Aorta (tissue), 5 donors: ENCODE measurements at places on chromosomes 4 and X. TPM values are rescaled to one million over a fixed set of nuclear protein-coding genes. Genes with fewer than 3 reads are reported as not detected.

Gene CLCN4
- 8.6 TPM for total RNA-seq

Gene TIMP1
- 1,710 TPM for total RNA-seq

- DNase-seq = no peak
These were observed 173.5 kb upstream of the C1QTNF7 start for GRCh38 chr4:15254236-15254880.

GRCh38 chrX:132270699-132271098 is 51.5 kb upstream of the RAP2C start:
- DNase-seq = no peak

GRCh38 chrX:118727686-118728339 is 407 bp downstream of the IL13RA1 start:
- peak; percentile 87 for DNase-seq

GRCh38 chr4:166741742-166742141 is 492.6 kb downstream of the SPOCK3 start:
- DNase-seq = no peak

DNA sequence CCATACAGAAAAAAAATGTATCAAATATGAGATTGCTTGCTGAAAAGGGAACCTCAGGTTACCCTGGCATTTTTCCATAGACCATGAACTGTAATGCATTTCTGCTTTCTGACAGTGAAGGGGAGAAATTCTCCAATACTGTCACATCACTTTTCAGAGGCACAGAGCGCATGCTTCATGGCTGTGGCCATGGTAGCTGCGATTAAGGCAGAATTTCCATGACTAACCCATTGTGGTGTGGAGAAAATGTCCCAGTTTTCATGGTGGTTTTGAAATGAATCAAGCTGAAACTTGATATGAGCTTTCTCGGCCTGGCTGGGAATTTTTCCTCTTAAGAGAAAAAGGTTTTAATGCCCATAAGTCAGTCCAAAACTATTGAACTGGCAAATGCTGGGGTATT is 39.5 kb upstream of the MAP3K15 start:
- DNase-seq = no peak

- no peak for DNase-seq
These were observed 341.0 kb downstream of the ARHGAP24 start for GRCh38 chr4:85815796-85816459.

- DNase-seq = no peak
These were observed 60.4 kb downstream of the PDK3 start for GRCh38 chrX:24525455-24525854.

GRCh38 chrX:47198026-47198686 is 4.5 kb downstream of the UBA1 start:
- DNase-seq = no peak

Gene MAGEA12
- total RNA-seq = not detected

- DNase-seq = no peak
These were observed 9.2 kb downstream of the HOPX start for GRCh38 chr4:56671860-56672259.
